ENCODE measurements at places on chromosomes 3 and 15. TPM values are rescaled to one million over a fixed set of nuclear protein-coding genes. Genes with fewer than 3 reads are reported as not detected.

CCDC33 gene
- total RNA-seq: not detected

RETNLB gene
- not detected for total RNA-seq

CACNA1D gene
- under 0.01 TPM for total RNA-seq

CELF6 gene
- 0.24 TPM for total RNA-seq

ADCY5 gene
- not detected for total RNA-seq

WDR49 gene
- 0.72 TPM for total RNA-seq

EHHADH gene
- 2.8 TPM for total RNA-seq

PLSCR5 gene
- total RNA-seq: not detected

MITF gene
- 8.7 TPM for total RNA-seq

ACAN gene
- not detected for total RNA-seq

ANKRD63 gene
- not detected for total RNA-seq

STXBP5L gene
- total RNA-seq: not detected

SLC2A2 gene
- under 0.01 TPM for total RNA-seq

DOCK3 gene
- total RNA-seq: 0.24 TPM

LOXL1 gene
- 36.6 TPM for total RNA-seq

PAK2 gene
- total RNA-seq: 36.4 TPM

ACP3 gene
- 1.9 TPM for total RNA-seq

KLHL40 gene
- not detected for total RNA-seq

RBP2 gene
- not detected for total RNA-seq

GOLGA8J gene
- not detected for total RNA-seq

NCEH1 gene
- 20.7 TPM for total RNA-seq

TRIM71 gene
- not detected for total RNA-seq

IL17RB gene
- total RNA-seq: 1.2 TPM

CCR3 gene
- not detected for total RNA-seq

UROC1 gene
- not detected for total RNA-seq

LMOD3 gene
- total RNA-seq: not detected

SNRPN gene
- 72.7 TPM for total RNA-seq

SNURF gene
- 1.7 TPM for total RNA-seq

LRTM1 gene
- total RNA-seq: not detected

DPPA2 gene
- total RNA-seq: not detected

Measured in tracheal epithelial cell (primary cell).